CD4-positive, alpha-beta T cell treated with Interleukin-2 at 100 ng/mL for 4 hours (primary cell): ENCODE measurements at places on chromosomes 5 and 9.

- DNase-seq: no peak
Observed at GRCh38 chr9:110143485-110143884, 64.5 kb downstream of the C9orf152 start.

GRCh38 chr9:99181621-99182020, 40.1 kb downstream of the ALG2 start:
- peak; percentile 19 for DNase-seq

- DNase-seq: no peak
Observed at GRCh38 chr5:66406761-66407336, 189.3 kb upstream of the MAST4 start.

GRCh38 chr9:83536332-83536731, 1.9 kb downstream of the FRMD3 start:
- DNase-seq: no peak

- no peak for DNase-seq
Observed at GRCh38 chr5:9337928-9338595, 207.8 kb downstream of the SEMA5A start.

DNA sequence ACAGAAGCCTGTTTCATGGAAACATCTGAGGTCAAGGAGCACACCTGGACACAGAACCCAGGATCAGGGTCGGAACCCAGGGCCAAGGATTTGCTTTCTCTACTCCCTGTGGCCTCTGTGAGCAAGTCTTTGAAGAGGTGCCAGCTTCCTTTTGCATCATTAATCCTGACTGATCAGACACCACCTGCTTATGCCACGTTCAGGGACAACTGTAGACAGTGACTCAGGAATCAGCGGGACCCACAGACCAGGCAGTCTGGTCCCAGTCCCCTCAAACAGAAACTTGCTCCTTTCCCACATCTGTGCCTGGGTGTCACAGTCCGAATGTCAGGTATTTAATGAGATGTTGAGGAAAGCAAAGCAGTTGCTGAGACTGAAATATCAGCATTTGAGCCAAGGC, 154.8 kb downstream of the SGCD start:
- DNase-seq: no peak

DNA sequence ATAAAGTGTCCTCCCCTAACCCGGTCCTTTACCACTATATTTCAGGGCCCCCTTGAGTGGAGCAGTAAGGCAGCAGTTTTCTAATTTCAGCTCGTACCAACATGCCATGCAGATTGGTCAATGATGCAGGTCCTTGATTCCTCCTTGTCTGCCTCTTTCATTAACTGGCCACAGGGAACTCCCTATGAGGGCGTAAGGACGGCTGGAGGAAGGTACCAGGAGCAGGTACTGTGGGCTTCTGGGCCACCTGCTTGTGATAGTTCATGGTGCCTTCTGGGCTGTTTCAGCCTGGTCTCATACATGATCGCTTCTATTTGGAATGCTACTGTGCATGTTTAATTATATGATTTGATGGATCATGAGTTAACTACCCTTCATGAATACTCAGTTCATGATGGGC, 9.4 kb upstream of the ZFR start:
- no peak for DNase-seq

DNA sequence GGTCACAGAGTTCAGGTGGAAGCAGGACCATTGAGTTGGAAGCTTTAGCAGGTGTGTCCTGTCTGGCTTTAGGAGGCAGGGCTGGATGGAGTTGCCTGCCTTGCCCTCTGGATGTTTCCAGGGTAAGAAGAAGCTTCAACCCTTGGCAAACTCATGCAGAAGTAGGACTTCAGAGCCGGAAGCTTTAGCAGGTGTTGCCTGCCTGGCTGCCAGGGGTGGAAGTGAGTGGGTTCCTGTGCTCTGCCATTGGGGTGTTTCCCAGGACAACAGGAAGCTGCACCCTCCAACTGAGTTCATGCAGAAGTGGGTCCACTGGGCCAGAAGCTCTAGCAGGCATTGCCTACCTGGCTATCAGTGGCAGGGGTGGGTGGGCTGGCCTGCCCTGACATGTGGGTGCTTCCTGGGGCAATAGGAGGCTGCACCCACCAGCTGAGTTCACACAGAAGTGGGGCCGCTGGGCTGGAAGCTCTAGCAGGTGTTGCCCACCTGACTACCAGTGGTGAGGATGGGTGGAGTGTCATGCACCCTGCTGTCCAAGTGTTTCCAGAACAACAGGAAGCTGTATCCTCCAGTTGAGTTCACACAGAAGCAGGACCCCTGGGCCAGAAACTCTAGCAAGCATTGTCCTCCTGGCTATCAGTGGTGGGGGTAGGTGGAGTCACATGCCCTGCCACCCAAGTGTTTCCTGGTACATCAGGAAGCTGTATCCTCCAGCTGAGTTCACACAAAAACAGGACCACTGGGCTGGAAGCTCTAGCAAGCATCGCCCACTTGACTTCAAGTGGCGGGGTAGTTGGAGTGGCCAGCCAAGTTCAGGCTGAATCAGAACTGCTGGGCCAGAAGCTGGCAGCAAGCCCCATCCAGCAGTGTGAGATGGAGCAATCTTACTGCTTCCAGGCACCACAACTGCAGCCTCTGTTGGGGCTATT, 24.6 kb downstream of the LOX start:
- no peak for DNase-seq

DNA sequence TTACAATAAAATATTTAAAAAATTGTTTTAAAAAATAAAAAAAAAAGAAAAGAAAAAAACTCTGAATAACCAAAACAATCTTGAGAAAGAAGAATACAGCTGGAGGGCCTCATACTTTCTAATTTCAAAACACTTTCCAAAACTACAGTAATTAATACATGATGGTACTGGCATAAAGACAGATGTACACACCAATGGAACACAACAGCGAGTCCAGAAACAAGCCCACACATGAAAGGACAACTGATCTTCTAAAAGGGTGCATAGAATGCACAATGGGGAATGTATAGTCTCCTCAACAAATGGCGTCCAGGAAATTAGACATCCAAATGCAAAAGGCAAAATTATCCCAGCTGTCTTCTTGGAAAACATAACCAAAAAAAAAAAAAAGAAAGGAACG, 99.6 kb downstream of the LURAP1L start:
- no peak for DNase-seq

GRCh38 chr9:92325269-92325990, at the start of the genes CENPP and NOL8:
Gene CENPP (plus strand): TSS chr9:92325953.
Gene NOL8 (minus strand): TSS chr9:92325350. CDS start chr9:92324161, 1,189 bp downstream.
- DNase-seq: peak; percentile 84

DNA sequence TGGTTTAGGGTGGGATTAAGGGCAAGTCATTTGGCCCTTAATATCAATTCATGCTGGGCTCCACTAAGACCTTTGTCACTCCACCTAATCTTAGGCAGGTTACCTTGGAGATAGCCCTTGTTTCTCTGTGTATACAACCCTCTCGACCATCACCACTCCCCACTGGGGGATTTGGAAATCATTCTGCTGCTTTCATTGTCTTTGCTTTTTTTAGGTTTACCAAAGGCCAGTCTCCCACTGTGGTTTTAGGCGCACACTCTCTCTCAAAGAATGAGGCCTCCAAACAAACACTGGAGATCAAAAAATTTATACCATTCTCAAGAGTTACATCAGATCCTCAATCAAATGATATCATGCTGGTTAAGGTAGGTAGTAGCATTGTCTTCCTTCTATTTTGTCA, 6.2 kb downstream of the GZMK start:
- no peak for DNase-seq

DNA sequence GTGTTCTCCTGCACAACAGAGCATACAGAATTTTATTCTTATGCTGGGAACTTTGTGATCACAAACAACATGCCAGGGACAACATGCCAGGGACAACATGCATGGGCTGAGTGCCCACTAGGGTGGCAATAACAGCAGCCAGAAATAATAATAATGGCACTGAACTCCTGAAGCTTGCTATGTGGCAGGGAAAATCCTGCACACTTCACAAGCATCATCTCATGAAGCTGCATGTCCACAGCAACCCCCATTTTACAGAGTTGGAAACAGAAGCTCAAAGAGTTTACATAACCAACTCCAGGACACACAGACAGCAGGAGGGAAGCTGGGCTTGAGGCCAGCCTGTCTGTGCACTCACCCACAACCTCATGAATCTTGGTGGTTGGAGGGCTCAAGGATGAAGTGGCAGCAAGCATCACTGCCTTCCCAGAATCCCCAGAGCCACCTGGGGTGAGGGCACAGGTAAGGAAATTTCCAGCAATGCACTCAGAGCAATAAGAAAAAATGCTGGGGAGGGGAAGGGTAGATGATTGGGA, 111.4 kb downstream of the GABBR2 start:
- DNase-seq: no peak

GRCh38 chr5:55903121-55903701, 52.1 kb downstream of the IL31RA start:
- peak; percentile 75 for DNase-seq

- no peak for DNase-seq
Observed at GRCh38 chr5:81233080-81233634, at the start of gene CKMT2. Gene CKMT2 (plus strand): TSS chr5:81233322. CDS start chr5:81251133, 17,811 bp downstream.

DNA sequence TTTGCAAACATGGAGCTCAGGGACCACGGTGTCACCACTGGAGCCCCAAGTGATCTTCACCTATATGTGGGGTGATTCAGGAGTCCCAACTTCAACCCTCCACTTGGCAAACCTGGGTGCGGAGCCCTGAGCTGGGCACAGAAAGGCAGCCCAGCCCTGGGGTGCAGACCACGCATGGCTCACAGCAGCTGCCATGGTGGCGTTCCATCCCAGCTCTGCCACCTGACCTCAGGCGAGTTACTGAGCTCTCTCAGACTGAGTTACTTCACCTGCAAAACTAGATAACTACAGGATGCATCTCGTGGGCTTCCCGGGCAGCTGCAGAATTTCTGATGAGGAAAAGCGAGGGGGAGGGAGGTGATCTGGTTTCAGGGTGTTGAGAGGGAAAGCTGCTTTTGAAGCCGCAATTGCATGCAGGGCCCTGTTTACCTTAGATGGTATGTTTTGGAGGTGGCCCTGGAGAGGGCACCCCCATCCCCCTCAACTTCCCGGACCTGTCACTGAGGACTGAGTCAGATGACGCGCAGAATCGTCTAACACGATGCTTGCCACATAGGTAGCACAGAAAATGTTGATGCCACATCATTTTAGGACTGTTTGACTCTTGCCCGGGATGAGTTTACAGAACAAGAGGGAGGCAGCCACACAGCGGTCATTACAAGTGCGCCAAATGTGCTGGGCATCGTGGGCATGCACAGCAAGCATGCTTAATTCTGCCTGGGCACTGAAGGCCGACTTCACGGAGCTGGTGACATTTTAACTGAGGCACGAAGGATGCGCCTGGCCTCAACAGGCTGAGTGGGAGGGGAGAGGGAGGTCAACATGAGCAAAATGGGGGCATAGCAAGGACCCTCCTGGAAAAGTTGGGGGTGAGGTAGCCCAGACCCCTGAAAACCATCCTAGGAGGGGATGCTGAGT, 154.6 kb downstream of the COL23A1 start:
- no peak for DNase-seq

- DNase-seq: peak; percentile 7
Observed at GRCh38 chr5:110086658-110087388, 397.1 kb downstream of the MAN2A1 start.

GRCh38 chr5:149424371-149425315, 45.6 kb upstream of the IL17B start:
- DNase-seq: no peak

DNA sequence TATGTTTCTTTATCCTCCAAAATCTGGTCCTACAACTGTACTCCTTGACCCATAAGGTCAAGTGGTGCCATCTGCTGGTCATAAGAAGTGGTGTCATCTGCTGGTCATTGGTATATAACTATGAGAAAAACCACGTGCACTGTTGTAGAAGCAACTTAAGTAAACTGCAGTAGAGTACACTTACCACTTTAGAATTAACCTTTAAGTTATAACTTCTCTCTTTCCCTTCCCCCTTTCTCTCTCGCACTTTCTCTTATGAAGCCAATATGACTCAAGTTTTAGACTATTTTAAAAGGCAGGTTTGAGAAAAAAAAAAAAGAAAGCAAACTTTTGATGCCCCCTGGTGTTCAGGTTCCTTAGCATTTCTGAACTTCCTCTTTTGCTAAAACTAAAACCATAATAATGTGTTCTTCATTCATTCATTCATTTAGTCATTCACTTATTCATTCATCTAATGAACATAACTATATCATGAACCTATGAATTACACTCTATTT, 12.8 kb upstream of the MTAP start:
- DNase-seq: peak; percentile 76

GRCh38 chr5:157222506-157223230, 42.0 kb downstream of the ITK start:
- peak; percentile 91 for DNase-seq

DNA sequence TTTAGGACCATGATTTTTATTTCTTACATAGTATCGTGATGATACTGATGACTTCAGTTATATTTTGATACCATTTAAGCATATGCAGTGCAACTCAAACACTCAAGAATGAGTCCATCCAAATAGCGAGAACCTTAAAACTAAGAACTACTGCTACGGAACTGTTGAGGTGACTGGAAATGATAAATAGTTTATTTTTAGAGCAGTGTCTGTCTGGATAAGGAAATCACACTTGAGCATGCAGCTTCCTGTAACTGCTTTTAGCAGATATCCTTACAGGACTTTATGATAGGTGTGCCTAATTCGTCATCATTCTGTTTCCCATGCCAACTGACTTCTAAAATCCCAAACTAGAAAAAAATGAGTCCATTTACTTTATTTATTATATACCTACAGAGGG, 85.5 kb downstream of the ADGRV1 start:
- DNase-seq: no peak

GRCh38 chr9:127755061-127756060, 20.3 kb upstream of the TOR2A start:
- no peak for DNase-seq

DNA sequence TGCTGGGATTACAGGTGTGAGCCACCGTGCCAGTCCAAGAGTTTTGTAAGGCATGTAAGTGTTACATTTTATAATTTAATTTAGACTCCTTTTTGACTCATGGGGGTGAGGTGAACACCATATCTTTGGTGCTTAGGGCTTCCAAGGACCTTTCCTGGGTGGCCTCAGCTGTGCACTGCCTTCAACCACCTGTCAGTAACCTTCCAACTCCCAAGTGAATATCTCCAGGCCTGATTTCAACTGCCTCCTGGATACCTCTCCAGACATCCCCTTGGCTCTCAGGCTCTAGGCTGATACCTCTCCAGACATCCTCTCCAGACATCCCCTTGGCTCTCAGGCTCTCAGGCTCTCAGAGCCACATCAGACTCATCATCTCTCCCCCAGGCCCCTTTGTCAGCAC, 30.9 kb upstream of the TTLL11 start:
- DNase-seq: no peak

DNA sequence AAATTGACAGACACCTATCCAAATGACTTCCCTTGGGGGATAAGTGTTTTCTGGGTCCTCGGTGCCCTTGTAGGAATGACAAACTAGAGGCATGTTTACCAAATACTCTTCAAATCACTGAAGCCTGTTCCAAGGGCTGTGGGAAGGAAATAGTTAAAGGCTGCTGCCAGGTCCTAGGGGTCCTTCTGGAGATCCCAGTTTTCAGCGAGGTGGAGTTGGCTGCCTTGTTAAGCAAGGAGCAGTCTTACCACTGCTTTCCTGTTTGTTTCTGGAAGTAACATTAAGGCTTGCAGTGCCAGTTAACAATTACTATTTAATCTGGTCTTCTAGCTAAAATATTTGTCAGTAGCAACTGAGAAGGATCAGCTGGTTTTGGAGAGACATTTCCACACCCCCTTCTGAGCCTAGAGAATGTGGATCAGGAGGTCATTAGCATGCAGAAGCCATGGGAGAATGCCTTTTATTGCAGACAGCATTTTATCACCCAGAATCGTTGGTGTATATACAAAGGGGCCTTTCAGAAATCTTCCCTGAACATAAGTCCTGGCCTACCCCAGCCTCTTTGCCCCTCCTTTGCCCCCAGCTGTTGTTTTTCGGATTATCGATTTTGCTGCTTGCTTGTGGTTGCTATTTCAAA, 238.8 kb downstream of the DMAC1 start:
- no peak for DNase-seq

GRCh38 chr9:126436545-126437267, 110.1 kb downstream of the MVB12B start:
- DNase-seq: no peak
